Activated CD8-positive, alpha-beta T cell treated with anti-CD3 and anti-CD28 coated beads, Interleukin-2, amount 10 ng/mL, durations not matched to agents 7 days and 5 days (primary cell): ENCODE measurements at places on chromosomes 5 and 9.
A peak's percentile ranks its signal among the peaks of the same experiment; 100 is the strongest.

- no peak for DNase-seq
These were observed 19.7 kb upstream of the MLLT3 start for GRCh38 chr9:20642045-20642444.

DNA sequence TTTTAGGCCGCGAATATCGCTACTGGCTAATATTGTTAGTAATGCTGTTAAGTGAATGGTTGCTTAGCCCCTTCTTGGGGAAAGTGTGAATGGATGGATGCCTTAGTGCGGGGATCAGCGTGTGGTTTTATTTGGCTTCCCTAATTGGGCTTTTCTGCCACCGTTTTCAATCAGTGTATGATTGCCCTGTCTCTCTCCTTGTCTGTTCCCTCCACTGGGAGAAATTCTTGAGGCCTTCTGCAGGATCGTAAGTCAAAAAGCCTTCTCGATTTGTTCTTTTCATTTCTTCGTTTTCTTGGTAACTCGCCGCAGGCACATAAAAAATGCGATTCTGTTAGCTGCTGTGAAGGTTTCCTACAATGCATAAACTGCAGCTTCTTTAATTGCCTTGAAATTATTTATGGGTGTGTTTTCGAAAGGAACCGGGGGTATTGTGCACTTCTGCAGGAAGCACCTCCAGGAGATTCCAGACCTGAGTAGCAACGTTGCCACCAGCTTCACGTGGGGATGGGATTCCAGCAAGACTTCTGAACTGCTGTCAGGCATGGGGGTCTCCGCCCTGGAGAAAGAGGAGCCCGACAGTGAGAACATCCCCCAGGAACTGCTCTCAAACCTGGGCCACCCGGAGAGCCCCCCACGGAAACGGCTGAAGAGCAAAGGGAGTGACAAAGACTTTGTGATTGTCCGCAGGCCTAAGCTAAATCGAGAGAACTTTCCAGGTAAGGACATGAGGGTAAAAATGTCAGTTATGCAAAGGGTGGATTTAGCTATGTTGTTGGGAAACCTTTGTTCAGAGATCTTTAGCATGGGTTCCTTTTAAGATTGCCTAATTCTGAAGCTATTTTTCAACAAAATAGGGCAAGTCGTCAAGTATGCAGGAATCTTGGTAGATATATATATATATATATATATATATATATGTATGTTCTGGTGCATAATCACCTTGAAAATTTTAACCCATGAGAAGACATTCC, 700 bp downstream of the SKP2 start:
- peak; percentile 27 for DNase-seq

- no peak for DNase-seq
These were observed 104.0 kb downstream of the PLCXD3 start for GRCh38 chr5:41406424-41406823.

GRCh38 chr5:124239572-124239971, 506.9 kb downstream of the ZNF608 start:
- no peak for DNase-seq

GRCh38 chr9:5510989-5511388, 658 bp downstream of the PDCD1LG2 start:
- DNase-seq, result no peak

- no peak for DNase-seq
These were observed 5.0 kb downstream of the IL7R start for GRCh38 chr5:35861718-35862117.

GRCh38 chr9:128149951-128150593, 819 bp downstream of the LCN2 start:
- DNase-seq, result no peak

GRCh38 chr5:17190242-17190778, 27.1 kb upstream of the BASP1 start:
- peak; percentile 28 for DNase-seq

DNA sequence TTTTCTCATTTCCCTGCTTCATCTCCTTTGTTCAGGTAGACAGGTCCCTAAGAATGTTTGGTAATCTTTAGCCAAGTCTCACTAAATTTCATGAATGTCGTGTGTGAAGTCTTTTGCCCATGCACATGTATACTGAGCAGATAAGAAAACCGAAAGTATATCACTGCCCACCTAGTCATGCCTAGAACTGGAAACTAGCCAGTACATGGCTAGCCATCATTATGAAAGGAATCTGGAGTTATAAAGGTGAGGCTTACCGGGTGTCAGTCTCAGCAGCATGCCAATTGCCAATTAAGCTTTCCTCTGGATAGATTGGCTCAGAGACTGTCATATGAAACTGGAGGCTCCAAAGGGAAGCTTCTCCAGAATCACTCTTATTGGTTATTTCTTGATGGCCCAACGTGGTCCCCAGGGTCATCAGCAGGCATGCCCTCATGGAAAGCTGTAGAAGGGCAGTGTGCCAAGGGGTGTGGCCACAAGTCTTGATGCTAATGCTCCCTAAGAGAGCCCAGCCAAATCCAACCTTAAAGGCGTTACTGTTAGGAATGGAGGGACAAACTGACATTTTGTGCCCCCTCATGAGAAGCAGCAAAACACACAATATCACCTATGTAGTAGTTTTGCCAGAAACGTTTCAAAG, 307.3 kb upstream of the PIK3R1 start:
- DNase-seq, result no peak

GRCh38 chr9:105850852-105851500, 156.6 kb downstream of the TMEM38B start:
- no peak for DNase-seq

GRCh38 chr5:88665750-88666215, 217.2 kb downstream of the MEF2C start:
- DNase-seq, result no peak

DNA sequence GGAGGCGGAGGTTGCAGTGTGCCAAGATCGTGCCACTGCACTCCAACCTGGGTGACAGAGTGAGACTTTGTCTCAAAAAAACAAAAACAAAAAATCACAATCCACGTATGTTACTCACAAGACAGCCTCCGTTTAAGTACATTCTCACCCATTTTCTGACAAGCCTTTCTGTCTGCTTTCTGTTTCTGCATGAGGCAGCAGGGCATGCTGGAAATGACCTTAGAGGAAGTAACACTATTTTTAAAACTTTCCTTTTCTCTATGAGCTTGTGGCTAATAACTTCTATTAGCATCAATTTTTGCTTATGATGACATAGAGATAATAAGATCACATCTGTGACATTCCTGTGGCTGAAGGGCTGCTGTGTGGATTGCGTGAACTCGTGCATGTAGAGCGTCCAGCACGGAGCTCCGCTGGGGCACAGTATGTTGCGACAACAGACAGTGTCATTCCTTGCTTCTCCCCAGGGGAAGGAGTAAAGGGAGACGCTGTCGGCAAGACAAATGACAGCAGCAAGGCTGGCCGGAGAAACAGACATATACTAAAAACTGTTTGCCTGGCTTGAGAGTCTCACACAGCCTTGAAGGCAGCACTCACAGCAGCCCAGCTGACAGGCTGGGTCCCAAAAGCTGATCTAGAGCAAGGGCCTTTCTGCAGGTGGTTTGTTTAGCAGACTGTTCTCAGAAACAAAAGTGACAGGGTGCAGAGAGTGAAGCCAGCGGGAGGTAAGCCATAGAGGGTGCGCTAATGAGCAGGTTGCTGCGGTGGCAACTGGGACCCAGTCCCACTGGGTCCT, 1.6 kb downstream of the BTNL3 start:
- no peak for DNase-seq

GRCh38 chr9:120619751-120620655, 40.0 kb upstream of the CDK5RAP2 start:
- peak; percentile 75 for DNase-seq

GRCh38 chr9:123216251-123216797, 52.1 kb downstream of the STRBP start:
- DNase-seq, result no peak

DNA sequence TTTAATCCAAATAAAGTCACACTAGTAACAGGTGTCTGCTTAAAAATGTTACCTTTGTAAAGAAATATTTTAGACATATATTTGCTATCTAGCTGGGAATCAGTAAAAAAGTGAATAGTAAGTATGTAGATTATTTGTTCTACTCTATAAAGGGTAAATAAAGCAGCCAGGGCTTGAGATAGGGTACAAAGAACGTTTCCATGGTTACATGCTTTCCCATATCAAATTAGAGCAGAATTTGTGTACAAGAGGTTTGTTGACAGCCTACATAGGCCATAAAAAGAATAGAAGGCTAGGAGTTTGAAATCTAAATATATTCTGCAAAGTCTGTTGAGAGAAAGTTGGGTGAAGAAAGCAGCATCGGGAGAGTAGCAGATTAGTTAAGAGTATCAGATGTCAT, 160.9 kb upstream of the POU5F2 start:
- DNase-seq, result no peak

DNA sequence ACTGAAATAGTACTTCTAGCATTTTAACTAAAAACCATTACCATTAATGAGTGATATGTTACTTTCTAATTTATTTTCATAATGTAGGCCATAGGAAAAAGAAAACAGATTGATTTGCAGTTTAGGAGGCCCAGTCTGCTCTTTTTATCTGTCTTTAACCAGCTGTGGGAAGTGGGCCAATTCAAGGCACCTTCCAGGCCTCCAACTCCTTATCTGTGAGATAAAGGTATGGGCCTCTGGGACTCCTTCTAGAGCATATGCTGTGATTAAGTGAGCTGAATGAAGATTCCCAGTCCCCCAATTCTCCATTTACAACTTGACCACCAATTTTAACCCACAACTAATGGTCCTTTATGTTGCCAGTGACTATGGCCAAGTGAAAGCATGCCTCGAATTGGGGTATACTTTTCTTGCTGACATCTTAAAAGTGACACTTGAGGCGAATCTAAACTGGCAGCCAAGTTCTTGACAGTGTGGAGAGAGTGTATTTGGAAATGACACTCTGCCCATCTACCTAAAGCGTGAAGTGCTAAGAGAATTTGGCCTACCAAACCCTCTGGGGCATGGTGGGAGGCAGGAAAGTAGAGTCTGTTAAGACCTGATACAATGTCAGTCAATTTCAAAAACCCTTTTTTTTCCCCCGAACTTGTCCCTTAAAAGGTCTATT, 88.3 kb downstream of the PIK3R1 start:
- DNase-seq, result no peak

- no peak for DNase-seq
These were observed 183.2 kb upstream of the POU5F2 start for GRCh38 chr5:93924628-93925027.

DNA sequence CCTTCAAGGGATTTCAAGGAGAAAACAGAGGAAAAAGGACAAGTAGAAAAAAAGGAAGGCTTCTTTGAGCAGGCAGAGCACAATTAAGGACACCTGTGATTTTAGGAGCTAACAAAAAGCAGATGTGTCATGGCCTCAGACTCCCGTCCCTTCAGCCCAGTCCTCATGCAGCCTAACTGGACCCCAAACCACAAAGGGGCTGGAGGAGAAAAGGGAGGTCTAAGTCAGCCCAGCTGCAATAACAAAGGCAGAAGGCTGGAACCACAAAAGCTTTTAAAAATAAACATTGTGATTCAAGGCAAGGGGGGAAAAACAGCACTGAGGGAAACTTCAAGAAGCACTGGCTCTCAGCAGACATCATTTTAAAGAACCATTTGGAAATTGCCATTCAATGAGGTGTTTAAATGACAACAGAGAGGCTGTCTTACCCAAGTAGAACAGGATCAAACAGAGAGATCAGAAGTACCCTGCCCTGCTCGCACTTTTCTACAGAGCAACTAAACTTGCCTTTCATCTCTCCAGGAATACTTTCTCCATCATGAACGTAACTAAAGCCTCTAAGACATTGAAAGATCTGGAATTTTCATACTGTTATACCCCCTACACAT, 89.3 kb downstream of the SEMA5A start:
- DNase-seq, result no peak

DNA sequence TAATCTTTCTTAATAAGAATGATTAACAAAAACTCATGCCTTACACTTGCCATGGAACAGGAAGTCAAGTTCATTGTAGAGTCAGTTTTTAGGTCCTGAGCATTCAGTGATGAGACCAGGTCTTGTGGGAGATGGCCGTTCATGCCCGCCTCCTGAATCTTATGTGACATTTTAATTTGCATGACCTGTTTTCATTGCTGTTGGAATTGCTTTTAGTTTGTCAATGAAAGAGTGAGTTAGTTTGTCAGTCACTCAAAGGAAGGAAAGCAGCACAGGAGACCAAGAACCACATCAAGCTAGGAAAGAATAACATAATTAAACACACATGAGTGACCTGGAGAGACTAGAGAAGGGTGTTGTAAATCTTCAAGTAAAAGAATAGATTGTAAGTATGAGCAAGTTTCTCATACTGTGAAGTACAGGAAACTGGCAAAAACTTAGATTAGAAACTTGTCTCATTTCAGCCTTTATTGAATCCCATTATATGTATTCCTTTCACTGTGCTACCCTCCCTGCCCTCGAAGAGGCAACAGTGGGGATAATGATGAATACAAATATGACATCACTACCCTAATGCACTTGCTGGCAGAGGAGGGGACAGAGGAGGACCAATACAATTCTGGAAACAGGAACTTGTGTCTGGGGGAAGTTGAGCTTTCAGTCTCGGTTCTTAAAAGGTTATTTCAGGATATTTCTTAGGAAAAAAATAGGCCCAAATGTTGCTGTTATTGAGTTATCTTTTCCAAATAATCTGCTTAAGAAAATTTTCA, 64.3 kb upstream of the C6 start:
- no peak for DNase-seq

GRCh38 chr5:108869066-108869465, 121.4 kb downstream of the FER start:
- DNase-seq, result no peak

GRCh38 chr5:14155075-14155474, 11.9 kb downstream of the TRIO start:
- DNase-seq, result no peak

DNA sequence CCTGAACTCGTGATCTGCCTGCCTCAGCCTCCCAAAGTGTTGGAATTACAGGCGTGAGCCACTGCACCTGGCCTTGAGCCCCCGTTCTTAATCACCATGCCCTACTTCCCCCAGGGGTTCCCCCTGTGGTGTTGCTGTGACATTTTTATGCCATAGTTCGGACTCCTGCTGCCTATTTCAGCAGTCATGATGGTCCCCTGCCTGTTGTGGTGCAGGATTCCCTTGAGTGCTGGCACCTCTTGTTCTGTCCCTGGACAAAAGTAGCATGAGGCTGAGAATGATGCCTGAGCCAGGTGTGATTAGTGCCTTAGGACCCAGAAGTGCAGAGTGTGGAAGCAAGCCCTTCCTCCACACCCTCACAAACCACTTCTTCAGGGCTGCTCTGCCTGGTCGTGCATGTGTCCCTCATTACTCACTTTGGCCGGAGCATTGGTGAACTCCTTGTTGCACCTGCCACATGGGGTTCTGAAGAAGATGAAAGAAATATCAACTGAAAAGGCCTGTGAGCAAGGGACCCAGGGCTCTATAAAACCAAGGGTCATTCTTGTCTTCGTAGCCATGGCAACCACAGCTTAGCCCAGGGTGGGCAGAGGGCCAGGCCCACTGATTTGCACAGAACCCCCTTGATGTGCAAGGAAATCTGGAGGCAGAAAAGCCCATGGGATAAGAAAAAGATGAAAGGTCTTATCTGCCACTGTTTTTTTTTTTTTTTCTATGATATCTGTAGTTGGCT, 228.0 kb downstream of the NTRK2 start:
- DNase-seq, result no peak

- DNase-seq, result no peak
These were observed 439 bp upstream of the DDX46 start for GRCh38 chr5:134758176-134758503.

GRCh38 chr9:112532427-112532826, 45.8 kb downstream of the KIAA1958 start:
- no peak for DNase-seq

- DNase-seq, result no peak
These were observed 320.2 kb downstream of the RFX3 start for GRCh38 chr9:3205421-3206095.
